CD4-positive, alpha-beta T cell (primary cell): ENCODE measurements at places on chromosomes 12 and 14.
A peak's percentile ranks its signal among the peaks of the same experiment; 100 is the strongest.

- DNase-seq = peak; percentile 61
Observed at GRCh38 chr12:96434107-96434506, 33.9 kb upstream of the CDK17 start.

DNA sequence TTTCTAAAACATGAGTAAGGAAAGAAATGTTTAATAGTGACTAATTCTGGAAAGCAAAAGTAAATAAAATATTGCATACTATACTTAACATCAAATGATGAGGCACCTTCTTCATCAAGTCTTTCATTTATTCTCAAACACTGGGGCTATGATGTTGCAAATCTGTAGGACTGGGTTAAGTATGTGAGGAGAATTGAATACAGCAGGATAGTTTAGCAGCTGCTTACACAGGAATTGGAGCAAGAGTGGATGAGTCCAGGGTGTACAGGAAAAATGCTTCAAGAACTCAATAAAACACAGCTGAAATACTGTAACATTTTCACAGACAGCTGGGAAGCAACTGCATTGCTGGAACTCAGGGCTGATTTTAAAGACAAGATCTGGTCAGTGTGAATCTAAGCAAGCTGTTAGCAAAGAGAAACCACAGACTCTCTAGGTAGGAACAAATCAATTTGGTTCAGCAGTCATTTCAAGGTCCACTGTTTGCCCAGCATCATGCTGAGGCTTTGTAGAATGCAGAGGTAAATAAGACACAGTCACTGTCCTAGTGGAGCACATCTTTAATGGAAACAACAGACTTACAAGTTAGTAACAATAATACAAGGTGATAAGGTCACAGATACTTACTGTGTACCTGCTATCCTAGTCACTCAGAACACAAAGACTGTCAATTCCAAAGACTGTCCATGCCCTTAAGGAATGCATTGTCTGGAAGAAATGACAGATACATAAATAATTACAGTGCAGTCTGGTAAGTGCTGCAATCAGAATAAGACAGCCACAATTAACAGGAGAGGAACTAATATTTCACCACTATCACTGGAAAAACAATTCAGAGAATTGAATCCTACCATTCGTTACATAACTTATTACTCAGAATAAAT lies 96.8 kb upstream of the DACT1 start:
- DNase-seq = no peak

DNA sequence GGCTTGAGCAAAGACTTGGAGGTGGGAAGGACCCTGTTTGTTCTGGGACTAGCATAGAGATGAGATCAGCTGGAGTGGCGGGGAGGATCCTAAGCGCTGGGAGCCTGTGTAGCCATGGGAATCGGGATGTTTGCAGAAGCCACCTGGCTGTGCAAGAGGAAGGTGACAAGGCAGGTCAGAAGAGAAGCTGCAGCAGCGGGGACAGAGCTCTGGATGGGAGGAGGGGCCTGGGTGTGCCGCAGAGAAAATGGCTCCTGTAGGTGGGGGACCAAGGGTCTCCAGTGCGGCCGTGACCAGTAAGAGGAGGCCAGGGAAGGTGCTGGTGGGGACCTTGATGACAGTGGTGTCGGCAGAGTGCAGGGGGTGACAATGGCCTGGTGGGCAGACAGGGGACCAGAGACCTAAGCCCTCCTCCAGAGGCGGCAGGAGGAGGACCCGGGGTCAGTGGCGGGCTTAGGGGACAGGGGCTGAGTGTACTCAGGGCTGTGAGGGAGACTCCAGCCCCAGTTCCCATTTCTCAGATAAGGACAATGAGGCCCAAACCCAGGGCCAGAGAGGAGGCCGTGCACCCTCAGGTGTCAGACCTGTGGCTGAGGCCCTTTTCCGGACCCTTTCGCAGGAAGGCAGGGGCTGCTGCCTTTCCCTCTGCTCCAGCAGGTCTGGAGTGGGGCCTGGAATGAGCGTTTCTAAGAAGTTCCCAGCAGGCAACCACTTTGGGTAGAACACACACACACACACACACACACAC lies 206.6 kb upstream of the RTL1 start:
- DNase-seq = no peak

DNA sequence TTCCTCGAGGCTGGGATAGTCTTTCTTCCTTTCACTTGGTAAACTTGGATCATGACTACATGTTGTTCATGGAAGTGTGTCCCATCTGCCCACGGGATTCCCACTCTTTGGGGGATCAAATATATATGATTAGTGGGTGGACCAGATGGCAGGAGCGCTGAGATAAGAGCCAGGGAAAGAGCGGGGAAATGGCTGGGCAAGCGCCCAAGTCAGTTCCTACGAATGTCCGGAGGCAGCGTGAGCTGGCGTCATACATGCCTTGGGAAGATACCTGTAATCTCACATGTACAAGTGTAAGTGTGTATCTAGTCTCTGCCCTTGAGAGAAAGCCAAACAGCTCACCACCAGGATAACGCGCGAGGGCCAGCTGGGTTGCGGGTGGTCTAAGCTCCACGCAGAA lies 62.3 kb downstream of the FZD10 start:
- DNase-seq = no peak

- no peak for DNase-seq
Observed at GRCh38 chr14:90577661-90578282, 180.9 kb downstream of the CALM1 start.

GRCh38 chr12:121145221-121145620 lies 12.5 kb downstream of the P2RX7 start:
- DNase-seq = no peak

DNA sequence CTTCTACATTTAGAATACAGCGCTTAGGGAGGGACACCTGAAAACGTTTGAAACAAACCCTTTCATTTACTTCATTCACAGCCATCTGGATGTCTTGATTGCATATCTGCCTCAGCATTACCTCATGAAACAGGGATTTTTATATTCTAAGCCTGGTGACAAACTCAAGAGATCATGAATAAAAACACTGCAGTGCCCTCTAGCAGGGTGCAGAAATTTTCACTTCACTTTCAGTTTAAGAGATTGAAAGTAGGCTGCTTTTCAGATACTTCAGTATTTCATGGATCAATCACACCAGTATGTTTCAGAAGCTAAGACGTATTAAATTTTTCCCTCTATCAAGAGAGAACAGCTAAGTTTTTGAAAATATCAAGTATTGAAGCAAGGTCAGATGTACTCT lies 467.8 kb downstream of the MDGA2 start:
- no peak for DNase-seq

GRCh38 chr12:26651566-26652188 lies 181.3 kb downstream of the ITPR2 start:
- DNase-seq = no peak

GRCh38 chr12:89768586-89769482 lies 60.2 kb upstream of the ATP2B1 start:
- no peak for DNase-seq

DNA sequence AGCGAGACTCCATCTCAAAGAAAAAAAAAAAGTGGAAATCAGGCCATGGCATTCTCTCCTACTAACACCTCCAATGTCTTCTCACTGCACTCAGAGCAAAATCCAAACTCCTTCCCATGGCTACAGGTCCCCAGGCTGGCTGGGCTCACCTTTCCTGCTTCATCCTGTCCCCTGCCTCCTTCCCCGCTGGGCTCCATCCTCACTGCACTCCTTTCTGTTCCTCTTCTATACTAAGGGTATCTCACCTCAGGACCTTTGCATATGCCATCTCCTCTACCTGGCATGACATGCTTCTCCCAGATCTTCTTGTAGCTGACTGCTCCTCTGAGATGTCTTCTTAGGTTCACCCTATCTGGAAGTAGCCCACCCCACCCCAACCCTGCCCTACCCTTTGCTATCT lies 111.1 kb downstream of the DPF3 start:
- DNase-seq = no peak

- no peak for DNase-seq
Observed at GRCh38 chr12:78101946-78102635, 271.4 kb downstream of the NAV3 start.

- no peak for DNase-seq
Observed at GRCh38 chr12:93968536-93969285, 179.7 kb upstream of the PLXNC1 start.

DNA sequence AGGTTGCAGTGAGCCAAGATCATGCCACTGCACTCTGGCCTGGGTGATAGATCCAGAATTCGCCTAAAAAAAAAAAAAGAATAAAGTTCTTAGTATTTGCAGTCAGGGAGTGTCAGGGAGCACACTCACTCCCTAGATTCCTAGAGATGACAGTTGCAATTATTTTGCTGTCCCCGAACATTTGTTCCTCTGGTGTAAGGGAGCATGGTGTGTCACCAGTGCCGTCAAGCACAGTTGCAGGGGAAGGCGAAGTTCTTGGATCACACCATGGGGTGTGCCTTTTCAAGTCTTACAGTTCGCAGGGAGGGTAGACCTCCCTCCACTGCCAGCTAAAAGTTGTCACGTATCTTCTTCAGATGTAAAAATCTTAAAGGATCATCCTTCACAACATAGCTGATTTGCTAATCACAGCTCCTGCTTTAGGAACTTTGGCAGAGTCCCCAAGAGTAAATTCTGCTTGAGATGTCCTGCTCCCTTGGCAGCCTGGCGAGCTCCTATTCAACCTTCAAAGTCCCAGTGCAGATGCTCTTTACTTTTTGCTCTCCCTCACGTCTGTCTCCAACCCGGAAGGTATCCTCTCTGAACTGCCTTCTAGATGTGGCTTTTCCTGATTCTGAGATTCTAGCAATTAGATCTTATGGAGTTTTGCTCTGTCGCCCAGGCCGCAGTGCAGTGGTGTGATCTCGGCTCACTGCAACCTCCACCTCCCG lies 11.3 kb downstream of the ACACB start:
- DNase-seq = no peak

- DNase-seq = no peak
Observed at GRCh38 chr14:105155071-105155651, 13.4 kb downstream of the JAG2 start.
